ENCODE measurements at places on chromosomes 1 and 21. TPM values are rescaled to one million over a fixed set of nuclear protein-coding genes. Genes with fewer than 3 reads are reported as not detected.

DNA sequence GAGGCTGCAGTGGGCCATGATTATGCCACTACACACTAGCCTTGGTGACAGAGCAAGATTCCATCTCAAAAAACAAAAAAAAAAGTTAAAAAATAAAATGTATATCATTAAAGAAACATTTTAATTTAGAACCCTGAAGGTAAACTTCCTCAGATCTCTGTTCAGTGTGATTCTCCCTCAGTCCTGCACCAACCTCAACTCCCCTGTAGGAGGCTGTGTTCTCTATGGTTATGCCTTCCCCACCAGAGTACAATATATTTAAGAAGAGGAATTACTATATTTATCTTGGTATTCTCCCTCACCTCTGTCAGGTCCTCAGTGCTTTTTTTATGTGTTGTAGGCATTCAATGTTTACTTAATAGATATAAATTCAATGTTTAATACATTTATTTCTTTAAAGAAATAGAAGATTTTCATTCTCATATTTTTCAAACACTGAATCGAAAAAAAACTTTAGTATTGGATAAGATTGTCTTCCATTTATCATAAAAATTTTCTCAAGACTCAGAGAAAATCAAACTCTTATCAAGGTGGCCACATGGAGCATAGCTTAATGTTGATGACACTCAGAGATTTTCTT lies 4.8 kb upstream of the LRRC8B start:
- H3K36me3 ChIP-seq = no peaks in the 10 kb centered on the region
- H3K27me3 ChIP-seq = no peaks in the 10 kb centered on the region
- peak; percentile 24 for DNase-seq
- H3K4me1 ChIP-seq = peaks cover 10% of the 10 kb centered on the region
- H3K27ac ChIP-seq = no peak overlapping the region
- no peak overlapping the region for H3K4me3 ChIP-seq

- no peaks in the 10 kb centered on the region for H3K27me3 ChIP-seq
- no peaks in the 10 kb centered on the region for H3K36me3 ChIP-seq
- H3K27ac ChIP-seq = no peak overlapping the region
- no peak for DNase-seq
- no peaks in the 10 kb centered on the region for H3K4me1 ChIP-seq
Observed at GRCh38 chr1:176939993-176940392, 224.5 kb downstream of the ASTN1 start.

GRCh38 chr1:233406994-233407631 lies 79.6 kb downstream of the MAP3K21 start:
- H3K27me3 ChIP-seq = no peaks in the 10 kb centered on the region
- H3K27ac ChIP-seq = no peak overlapping the region
- no peaks in the 10 kb centered on the region for H3K4me1 ChIP-seq
- no peak for DNase-seq
- H3K4me3 ChIP-seq = no peak overlapping the region
- H3K36me3 ChIP-seq = no peaks in the 10 kb centered on the region

DNA sequence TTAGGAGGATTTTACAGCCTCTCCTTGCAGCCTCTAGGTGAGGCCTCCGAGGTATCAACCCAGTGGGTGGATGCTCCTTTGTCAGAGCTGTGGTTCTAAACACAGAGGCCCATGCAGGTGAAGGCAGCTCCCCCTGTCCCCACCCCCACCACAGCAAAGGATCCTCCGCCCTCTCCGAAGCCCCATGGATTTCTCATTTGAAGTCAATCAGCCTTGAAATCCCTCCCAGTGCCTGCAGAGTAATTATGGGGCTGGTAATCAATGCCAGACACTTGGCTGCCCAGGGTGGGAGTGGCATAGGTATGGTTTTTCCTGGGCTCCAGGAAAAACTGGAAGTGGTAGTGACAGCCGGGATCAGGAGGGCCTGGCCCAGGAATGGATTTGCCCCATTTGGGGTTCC lies 119.5 kb upstream of the CSF3R start:
- H3K4me3 ChIP-seq = no peak overlapping the region
- DNase-seq = no peak
- peaks cover 9% of the 10 kb centered on the region for H3K27me3 ChIP-seq

DNA sequence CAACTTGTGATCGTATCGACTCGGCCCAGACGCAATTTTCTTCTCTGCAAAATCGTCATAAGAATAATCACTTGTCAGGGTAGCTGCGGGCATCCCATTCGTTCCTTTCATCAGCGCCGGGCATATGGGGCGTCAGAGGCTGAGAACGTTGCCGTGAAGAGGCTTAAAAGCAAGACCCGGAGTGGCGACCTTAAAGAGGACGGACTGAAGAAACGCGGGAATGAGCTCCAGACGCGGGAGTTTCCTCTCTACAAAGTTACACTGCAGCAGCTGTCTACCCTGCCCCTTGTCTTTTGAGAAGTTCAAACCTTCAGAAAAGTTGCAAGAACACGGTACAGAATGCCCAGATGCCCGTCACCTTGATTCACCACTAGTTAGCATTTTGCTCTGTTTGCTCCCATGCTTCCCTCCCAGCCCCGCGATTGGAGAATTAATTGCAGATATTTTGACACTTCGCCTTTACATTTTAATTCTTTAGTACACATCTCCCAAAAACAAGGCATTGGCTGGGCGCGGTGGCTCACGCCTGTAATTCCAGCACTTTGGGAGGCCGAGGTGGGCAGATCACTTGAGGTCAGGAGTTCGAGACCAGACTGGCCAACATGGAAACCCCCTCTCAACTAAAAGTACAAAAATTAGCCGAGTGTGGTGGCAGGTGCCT lies 967 bp downstream of the CENPS start:
- H3K4me3 ChIP-seq = peak overlapping the region; percentile 59
- no peaks in the 10 kb centered on the region for H3K27me3 ChIP-seq
- H3K36me3 ChIP-seq = no peaks in the 10 kb centered on the region
- DNase-seq = peak; percentile 38

GRCh38 chr1:30335389-30335996 lies 387.9 kb downstream of the MATN1 start:
- H3K4me1 ChIP-seq = no peaks in the 10 kb centered on the region
- H3K36me3 ChIP-seq = no peaks in the 10 kb centered on the region
- no peak overlapping the region for H3K27ac ChIP-seq
- DNase-seq = no peak
- H3K27me3 ChIP-seq = no peaks in the 10 kb centered on the region
- H3K4me3 ChIP-seq = no peak overlapping the region

- H3K27me3 ChIP-seq = no peaks in the 10 kb centered on the region
- no peaks in the 10 kb centered on the region for H3K36me3 ChIP-seq
- H3K4me1 ChIP-seq = no peaks in the 10 kb centered on the region
- no peak overlapping the region for H3K4me3 ChIP-seq
- DNase-seq = peak; percentile 68
Observed at GRCh38 chr21:32940079-32941014, 85.4 kb upstream of the OLIG2 start.

DNA sequence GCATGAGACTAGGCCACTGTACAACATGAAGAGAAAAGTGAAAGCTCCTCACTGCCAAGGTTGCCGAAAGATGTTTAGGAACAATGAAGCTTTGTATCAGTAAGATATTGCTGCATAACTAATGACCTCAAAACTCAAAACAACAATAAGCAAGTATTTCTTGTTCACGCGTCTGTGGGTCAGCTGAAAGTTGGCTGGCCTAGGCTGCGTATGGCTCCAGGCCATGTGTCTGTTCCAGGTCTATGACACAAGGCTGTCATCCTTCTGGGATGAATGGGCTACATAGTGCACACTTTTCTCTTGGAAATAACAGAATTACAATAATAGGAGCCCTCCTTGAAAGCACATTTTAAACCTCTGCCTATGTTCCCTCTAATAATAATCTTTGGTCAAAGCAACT lies 515.9 kb downstream of the PLPP3 start:
- H3K4me3 ChIP-seq = no peak overlapping the region
- H3K36me3 ChIP-seq = no peaks in the 10 kb centered on the region
- H3K4me1 ChIP-seq = no peaks in the 10 kb centered on the region
- H3K27ac ChIP-seq = no peak overlapping the region

GRCh38 chr1:1181938-1182410 lies 8.3 kb downstream of the TTLL10 start:
- H3K27ac ChIP-seq = no peak overlapping the region
- no peaks in the 10 kb centered on the region for H3K36me3 ChIP-seq
- no peaks in the 10 kb centered on the region for H3K4me1 ChIP-seq
- peaks cover 2% of the 10 kb centered on the region for H3K27me3 ChIP-seq
- no peak overlapping the region for H3K4me3 ChIP-seq

DNA sequence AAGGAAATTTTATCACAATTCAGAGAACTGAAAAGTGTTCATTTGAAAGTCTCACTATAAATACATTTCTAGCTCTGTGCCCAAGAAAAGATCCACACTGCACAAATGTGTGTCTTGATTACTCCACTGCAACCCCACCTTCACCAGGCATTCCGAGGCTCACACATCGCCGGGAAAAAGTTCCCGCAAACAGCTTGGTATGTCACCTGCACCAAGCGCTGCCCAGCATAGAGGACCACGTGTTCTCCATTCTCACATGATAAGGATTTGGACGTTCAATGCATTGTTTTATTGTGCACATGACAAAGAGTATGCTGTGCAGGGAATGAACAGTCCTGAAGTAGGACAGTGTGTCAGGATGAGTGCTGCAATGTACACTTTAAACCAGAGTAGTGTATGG lies 70.1 kb downstream of the ERG start:
- no peak overlapping the region for H3K4me3 ChIP-seq
- no peaks in the 10 kb centered on the region for H3K4me1 ChIP-seq
- no peaks in the 10 kb centered on the region for H3K36me3 ChIP-seq
- DNase-seq = no peak
- H3K27ac ChIP-seq = no peak overlapping the region

DNA sequence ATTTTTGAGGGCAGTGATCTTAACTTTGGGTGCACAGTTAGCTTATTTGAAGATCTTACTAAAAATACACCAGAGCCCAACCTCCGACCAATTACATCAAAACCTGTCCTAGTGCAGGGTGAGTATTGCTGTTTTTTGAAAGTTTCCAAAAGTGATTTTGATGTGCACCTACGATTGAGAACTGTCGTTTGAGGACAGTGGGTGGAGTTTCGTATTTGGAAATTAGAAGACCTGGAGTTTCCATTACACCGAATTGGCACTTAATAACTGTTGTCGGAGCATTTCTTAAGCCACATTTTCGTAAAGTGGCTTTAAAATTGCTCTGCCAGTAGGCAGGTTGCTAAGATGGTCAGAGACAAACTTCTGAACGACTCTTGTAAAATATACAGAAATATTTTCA lies 1.1 kb downstream of the SOD1 start:
- no peaks in the 10 kb centered on the region for H3K4me1 ChIP-seq
- no peaks in the 10 kb centered on the region for H3K27me3 ChIP-seq
- H3K4me3 ChIP-seq = peak overlapping the region; percentile 70

DNA sequence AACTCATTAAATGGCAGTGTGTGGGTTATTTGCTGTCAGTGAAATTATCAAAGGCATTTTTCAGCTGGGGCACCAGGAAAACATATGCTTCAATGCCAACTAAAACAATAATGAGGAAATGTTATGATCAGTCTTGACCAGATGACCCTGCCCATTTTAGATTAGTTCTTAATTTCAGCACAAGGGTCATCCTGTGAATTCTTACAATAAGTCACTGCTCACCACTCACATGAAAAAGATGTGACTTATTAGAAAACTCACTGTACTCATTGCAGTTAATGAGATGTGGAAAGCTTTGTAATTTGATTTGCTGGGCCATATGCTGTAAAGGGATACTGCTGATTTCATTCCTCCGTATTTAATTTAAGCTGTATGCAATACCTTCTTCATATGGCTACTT lies 178.5 kb upstream of the LMO4 start:
- no peaks in the 10 kb centered on the region for H3K27me3 ChIP-seq
- no peak overlapping the region for H3K27ac ChIP-seq
- H3K4me3 ChIP-seq = no peak overlapping the region
- no peaks in the 10 kb centered on the region for H3K36me3 ChIP-seq
- no peak for DNase-seq

GRCh38 chr1:202018468-202019234 lies 8.3 kb downstream of the ELF3 start:
- H3K27ac ChIP-seq = peak overlapping the region; percentile 76
- DNase-seq = no peak
- H3K36me3 ChIP-seq = peaks cover 5% of the 10 kb centered on the region
- H3K4me3 ChIP-seq = no peak overlapping the region

GRCh38 chr1:3692598-3692997 lies 40.3 kb downstream of the TP73 start:
- H3K4me1 ChIP-seq = no peaks in the 10 kb centered on the region
- H3K27me3 ChIP-seq = no peaks in the 10 kb centered on the region
- H3K4me3 ChIP-seq = no peak overlapping the region
- no peaks in the 10 kb centered on the region for H3K36me3 ChIP-seq

- H3K36me3 ChIP-seq = no peaks in the 10 kb centered on the region
- H3K4me3 ChIP-seq = no peak overlapping the region
- DNase-seq = no peak
- H3K4me1 ChIP-seq = peaks cover 2% of the 10 kb centered on the region
Observed at GRCh38 chr1:172135978-172136610, 284.4 kb upstream of the C1orf105 start.

DNA sequence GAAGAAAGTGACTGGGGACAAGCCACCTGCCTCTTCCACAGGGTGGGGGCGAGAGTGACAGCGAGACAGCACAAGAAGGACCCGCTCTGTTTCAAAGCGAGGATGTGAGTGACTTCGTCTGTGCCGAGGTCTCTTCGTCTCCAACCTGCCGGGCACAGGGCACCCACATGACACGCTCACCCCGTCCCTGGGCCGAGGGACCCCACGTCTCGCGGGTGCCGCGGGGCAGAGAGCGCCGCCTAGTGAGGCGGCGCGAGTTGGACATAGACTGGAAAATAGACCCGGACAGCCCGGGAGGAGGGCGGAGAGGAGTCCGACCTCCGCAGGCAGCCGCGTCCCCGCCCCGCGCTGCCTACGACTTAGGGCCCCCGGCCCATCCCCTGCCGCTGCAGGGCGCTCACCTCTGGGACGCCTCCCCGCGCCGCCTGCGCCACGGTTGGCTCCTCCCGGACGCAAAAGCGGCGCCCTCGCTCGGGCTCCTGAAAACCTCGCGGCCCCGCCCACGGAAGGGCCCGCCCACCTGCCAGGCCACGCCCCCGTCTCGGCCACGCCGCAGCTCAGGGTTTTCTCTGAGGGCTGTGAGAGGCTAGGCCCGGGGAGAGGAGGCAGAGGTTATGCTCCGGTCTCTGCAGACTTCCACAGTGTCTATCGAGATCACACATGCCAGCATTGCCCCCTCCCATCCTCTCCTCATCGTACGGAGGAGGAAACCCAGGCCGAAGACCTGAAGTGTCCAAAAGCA lies at the start of gene TLR5:
Gene TLR5 (minus strand): TSS at position 454 of the 742 bp plus-strand sequence. CDS start 30,217 bp downstream, outside the sequence.
- H3K4me1 ChIP-seq = peaks cover 26% of the 10 kb centered on the region
- peak within 1 kb of the TSS; percentile 91 for H3K27ac ChIP-seq
- DNase-seq = peak; percentile 64
- H3K36me3 ChIP-seq = no peaks in the 10 kb centered on the region
- H3K4me3 ChIP-seq = peak within 1 kb of the TSS; percentile 31

GRCh38 chr1:32350785-32351398 lies 11.4 kb downstream of the FAM229A start:
- no peaks in the 10 kb centered on the region for H3K27me3 ChIP-seq
- H3K4me3 ChIP-seq = peak overlapping the region; percentile 54
- no peak for DNase-seq
- no peaks in the 10 kb centered on the region for H3K36me3 ChIP-seq
- peak overlapping the region; percentile 97 for H3K27ac ChIP-seq

- peaks cover 5% of the 10 kb centered on the region for H3K4me1 ChIP-seq
- no peaks in the 10 kb centered on the region for H3K36me3 ChIP-seq
Observed at GRCh38 chr1:155141749-155142148, 1.4 kb upstream of the DPM3 start.

The KCNN3 gene
- total RNA-seq = 0.81 TPM

The AGTRAP gene
- 58.6 TPM for total RNA-seq

The AADACL4 gene
- not detected for total RNA-seq

The S100A1 gene
- 2.2 TPM for total RNA-seq

The TMEM35B gene
- total RNA-seq = 14.5 TPM

The PLA2G2D gene
- not detected for total RNA-seq

The AXDND1 gene
- total RNA-seq = 0.54 TPM

The S100A2 gene
- not detected for total RNA-seq

All from cardiac muscle cell (in vitro differentiated cells and primary cell).